ENCODE measurements at places on chromosomes 13 and 19.

GRCh38 chr19:8438236-8438635 is 6.5 kb upstream of the HNRNPM start:
- DNase-seq: no peak

GRCh38 chr13:30985637-30986205 is 53.3 kb downstream of the TEX26 start:
- no peak for DNase-seq

DNA sequence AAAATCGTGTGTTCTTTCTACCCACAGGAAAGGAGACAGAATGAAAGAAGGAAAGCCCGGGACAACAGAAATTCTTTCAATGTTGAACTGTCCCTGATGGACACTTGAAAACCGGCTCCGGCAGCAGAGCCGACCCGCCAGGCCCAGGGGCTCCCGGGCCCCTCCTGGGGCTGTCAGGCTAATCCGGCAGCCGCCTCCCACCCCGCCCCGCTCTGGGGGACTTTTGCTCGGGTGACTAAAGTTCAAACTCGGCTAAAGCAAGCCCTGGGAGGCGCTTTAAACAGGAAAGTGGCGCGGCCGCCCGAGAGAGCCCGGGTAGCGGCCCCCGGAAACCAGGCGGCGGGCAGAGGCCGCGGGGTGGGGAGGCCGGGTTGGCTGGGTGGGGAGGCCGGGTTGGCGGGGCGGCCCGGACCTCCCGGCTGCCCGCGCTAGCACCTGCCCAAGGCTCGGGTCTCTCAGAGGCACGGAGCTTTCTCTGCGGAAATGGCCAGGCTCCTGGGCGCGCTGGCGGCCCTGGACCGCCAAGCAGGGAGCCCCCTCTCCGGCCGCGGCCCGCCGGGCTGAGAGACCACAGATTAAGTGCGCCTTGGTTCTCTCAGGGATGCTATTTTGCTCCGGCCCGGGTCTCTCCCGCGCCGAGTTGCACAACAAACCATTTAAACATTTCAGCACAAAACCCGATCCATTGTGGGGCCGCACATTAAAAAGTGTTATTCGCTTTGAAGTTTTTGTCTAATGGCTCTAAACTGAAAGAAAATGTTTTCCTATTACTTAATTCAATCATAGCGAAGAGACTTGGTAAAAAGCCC is 2.6 kb upstream of the GSX1 start:
- peak; percentile 10 for DNase-seq

- DNase-seq: no peak
These were observed 2.0 kb downstream of the CGB3 start for GRCh38 chr19:49022116-49022515.

DNA sequence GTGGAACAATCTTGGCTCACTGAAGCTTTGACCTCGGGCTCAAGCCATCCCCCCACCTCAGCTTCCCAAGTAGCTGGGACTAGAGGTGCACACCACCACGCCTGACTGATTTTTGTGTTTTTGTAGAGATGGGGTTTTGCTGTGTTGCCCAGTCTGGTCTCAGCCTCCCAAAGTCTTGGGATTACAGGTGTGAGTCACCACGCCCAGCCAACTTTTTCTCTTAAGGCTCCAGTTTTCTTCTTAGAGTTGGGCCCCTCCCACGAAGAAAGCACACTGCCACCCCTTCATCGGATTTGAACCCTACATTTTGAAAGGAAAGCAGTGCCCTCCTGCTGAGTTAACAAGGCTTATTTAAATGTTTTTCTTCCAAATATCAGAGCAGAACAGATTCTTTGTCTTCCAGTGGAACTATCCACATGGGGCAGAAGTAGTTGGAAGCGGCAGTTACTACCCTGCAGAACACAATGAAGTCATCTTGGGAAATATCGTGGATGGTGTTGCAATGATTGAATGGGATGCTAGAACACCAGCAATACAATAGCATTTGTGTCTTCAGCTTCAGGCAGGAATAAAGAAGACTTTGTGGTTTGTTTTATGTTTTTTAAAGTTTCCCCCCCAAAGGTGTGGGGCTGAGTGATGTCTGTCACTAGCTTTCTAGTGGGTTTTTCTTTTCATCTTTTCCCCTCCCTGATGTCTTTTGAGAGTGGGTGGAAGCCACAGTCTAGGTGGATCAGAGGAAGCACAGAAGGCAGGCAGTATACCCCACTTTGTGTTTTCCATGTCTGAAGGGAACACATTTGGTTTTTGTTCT is 8.9 kb downstream of the ACTN4 start:
- DNase-seq: peak; percentile 80

DNA sequence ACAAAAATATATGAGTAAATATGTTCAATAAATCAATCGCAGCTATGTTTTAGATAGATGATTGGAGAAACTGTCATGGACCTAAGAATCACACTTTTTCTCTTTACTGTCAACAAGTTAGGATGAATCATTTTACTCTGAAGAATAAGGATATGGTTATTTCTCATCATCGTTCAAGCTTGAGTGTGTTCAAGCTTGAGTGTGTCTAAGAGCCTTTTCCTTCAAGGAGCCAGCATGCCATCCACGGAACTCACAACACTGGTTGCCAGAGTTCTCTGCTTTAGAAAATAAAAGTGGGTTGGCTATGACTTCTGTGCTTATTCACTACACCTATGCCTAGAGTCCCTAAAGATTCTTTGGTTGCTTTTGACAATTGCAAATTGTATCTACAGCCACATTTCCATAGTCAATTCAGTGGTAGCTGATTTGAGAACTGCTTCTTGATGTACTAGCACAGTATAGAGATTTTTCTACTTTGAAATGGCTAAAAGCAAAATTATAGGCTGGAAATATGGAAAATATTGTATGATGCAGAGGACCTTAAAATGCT is 58.1 kb upstream of the SCEL start:
- no peak for DNase-seq

DNA sequence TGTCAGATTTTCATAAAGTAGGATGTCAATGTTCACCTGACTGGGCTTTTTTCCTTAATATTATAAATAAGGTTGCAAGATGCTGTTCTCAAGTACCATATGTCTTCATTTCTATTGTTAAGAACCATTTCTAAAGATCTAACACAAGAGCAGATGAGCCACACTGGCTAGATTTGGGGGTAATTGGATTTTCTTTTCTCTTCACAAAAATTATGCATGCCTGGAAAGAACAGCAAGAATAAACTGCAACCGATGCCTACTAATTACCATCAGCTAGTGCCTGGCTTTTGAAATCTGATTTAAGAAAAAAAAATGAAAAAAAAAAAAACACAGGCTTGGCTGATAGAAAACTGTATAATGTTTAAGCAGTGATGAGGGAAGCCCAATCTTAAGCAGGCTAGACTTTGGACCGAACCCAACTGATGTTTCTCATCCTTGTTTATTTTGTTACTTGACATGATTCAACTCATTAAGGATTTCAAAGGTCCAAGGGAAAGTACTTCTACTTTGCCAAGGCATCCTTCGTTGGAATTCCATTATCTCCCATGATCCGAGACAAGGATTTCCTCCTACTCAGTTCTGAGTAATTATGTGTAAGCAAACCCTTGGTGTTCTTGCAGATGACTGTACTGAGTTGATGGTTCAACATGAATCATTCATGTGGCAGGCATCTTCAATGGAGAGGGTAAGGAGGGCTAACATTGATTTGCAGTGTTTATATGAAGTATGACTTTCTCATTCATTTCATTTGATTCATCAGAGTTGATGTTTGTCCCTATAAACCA is 300.5 kb downstream of the SPRY2 start:
- DNase-seq: no peak

- peak; percentile 27 for DNase-seq
These were observed 40.2 kb downstream of the SMIM24 start for GRCh38 chr19:3440082-3440481.

DNA sequence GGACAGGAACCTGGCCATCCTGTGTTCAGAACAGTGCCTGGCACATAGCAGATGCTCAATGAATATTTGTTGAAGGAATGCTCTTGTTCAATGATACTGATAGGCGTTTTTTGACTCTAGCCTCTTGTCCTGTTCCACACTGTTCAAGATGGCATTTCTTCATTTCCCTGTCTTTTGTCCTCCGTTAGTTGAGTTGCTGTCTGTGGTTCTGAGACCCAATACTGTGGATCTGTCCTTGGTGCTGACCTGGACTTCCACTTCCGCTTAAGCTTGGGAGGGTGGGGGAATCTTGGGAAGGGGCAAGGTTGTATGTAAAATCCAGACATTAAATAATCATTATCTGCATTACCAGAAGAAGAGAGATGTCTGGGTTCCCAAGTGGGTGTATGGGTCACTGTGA is 8.3 kb upstream of the KCNN4 start:
- DNase-seq: no peak

- no peak for DNase-seq
These were observed 435 bp downstream of the SBK3 start for GRCh38 chr19:55544776-55545439.

DNA sequence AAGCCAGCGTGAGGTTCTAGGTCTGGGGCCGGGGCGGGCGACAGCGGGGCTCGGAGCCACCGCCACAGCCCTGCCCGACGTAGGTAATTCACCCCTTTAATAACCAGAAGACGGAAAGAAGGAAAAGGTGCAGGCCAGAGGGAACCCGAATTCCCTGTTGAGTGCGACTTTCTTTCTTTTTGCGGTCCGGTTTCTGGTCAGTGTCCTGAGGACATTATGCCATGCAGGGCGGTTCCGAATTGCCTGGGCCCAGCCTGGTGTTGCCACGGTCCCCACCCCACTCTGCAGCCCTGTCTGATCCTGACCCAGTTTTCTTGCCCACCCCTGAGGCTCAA is 18.4 kb upstream of the TFDP1 start:
- no peak for DNase-seq

DNA sequence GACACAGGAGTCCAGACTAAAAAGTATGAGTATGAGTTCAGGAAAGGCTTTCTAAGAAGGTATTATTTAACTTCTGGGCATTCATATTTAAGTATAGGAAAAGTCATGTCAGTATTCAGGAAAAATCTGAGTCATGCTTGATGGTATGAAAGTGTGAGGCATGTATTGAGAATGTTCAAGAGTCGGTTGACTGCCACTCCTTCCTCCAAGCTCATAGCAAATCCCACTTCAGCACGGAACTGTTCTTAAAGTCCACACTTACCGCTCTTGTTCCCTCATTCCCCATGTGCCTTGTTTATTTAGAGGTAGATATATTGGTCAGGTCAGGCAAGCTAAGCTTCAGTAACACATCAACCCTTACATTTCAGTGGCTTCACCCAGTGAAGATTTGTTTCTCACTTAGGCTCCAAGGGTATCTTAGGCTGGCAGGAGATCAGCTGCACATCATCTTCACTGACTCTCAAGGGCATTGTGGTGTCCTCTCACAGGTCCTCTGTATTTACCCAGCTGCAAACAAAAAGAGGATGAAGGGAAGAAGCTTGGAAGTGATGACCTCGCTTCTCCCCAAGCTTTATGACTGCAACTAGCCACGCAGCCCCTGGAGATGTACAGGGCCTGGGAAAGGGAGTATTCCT is 1189.2 kb downstream of the EFNB2 start:
- no peak for DNase-seq

DNA sequence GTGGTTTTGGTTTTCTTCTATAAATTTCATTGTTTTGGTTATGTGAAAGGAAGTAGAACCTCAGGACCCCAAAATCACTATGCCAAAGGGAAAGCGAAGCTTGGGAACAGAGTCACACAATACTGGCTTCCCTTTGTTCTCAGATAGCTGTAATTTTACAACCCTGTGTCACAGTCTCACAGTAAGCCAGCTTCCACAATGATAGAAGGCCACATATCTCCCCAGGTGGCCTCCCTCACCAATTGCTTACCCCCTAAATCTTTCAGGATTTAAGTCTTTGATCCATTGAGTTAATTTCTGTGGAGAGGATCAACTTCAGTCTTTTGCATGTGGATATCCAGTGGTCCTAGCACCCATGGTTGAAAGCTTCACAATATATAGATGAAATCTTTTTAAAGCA is 58.7 kb downstream of the SLC15A1 start:
- no peak for DNase-seq

GRCh38 chr13:49821216-49822009 is 28.9 kb upstream of the KPNA3 start:
- DNase-seq: no peak

GRCh38 chr19:34732612-34733211 is 1.3 kb upstream of the ZNF181 start:
- no peak for DNase-seq

Measured in CD8-positive, alpha-beta memory T cell (primary cell).